Stimulated activated CD4-positive, alpha-beta T cell treated with anti-CD3 and anti-CD28 coated beads, Interleukin-2, amount 100 ng/mL, for 4 hours (primary cell): ENCODE measurements at places on chromosomes 7 and 10.
A peak's percentile ranks its signal among the peaks of the same experiment; 100 is the strongest.

- no peak for DNase-seq
Measured at GRCh38 chr10:8594711-8595110, 540.2 kb downstream of the GATA3 start.

DNA sequence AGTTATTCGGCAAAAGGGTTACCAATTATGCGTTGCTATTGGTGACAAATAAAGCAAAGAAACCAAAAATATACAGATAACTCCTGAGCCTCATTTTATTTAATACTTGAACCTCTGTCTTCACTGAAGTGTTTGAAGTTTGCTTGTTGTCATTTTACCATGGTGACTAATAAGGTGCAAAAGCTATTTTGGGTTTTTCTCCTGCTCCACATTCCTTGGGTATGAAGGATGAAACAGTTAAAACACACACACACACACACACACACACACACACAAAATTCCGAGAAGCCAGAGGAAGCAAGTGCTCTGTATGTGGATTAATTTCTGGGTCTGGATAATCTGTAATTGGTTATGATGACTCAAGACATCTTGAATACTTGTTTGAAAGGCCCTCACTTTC is 246.5 kb downstream of the COBL start:
- DNase-seq, result no peak

GRCh38 chr7:27875832-27876231 is 135.9 kb downstream of the TAX1BP1 start:
- no peak for DNase-seq

DNA sequence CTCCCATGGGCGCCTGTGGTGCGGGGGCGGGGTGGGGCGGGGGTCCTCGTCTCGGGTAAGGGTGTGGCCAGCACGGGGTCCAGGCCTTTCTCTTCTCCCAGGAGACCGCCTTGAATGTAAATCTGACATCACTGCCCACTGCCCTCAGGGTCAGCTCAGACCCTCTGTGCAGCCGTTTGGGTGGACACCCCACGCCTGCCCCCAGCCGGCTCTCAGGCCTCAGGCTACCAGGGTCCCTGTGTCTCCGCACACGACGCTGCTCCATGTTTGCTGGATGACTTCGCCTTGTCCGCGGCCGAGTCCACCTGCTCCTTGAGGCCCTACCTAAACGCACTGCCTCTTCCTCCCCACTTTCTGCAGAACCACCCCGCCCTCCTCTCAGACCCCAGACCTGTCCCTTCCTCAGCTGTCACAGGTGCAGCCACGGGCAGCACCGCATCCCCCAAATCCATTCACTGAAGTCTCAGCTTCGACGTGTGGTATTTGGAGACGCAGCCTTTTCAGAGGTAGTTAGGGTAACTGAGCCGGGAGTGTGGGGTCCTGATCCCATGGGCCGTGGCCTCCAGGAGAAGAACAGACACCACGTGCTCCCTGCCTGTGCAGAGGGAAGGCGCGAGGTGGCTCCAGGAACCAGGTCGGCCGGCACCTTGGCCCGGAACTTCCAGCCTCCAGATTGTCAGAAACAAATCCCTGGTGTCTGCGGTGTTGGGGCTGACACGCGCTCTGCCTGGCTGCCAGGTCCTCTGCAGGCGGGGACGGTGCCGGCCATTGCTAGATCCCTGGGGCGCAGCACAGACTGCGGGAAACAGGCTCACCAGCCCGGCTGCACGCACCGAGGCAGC is 97.4 kb upstream of the DIP2C start:
- DNase-seq, result no peak

DNA sequence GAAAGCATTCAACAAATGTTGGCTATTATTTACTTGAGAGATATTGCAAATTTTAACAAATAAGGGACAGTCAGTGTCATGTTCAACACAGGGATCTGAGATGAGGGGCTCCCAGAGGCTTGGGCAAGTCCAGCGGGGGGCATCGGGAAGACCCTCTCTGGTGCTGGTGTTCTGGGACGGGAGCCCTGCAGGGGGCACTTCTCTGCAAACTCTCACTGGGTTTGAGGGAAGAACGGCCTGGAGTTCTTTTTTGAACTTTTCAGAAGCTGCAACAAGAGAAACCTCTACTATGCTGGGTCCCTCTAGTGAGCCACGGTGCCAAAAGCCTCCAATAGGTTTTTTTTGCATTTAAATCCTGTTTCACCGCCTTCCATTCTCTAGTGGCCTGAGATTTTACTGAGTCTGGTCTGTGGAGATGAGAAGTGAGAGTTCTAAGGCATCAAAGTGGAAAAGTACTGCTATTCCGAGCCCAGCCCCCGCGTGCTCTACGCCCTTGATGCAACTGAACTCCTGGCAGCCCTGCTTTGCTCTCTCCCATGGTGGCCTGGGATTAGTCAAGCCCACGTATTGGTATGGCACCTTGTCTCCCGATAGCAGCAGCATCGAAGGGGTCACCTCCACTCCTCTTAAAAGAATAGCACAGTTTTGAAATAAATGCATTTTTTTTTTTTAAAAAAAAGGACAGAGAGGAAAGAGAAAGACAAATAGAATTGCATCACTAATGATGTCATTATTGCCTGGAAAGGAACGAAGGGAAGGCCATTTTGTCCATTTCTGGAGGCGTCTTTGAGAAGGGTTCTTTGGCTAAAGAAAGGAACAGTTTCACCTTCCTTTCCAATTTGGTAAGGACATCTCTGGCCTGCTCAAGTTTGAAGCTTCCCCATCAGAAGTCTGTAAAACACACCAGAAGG is 43.5 kb downstream of the CLEC2L start:
- DNase-seq, result no peak

- DNase-seq, result no peak
Measured at GRCh38 chr10:69703766-69704630, 74.0 kb downstream of the FAM241B start.

- peak; percentile 39 for DNase-seq
Measured at GRCh38 chr10:5563991-5564536, 39.3 kb downstream of the CALML3 start.

GRCh38 chr10:33817605-33818004 is 483.1 kb upstream of the NRP1 start:
- no peak for DNase-seq

DNA sequence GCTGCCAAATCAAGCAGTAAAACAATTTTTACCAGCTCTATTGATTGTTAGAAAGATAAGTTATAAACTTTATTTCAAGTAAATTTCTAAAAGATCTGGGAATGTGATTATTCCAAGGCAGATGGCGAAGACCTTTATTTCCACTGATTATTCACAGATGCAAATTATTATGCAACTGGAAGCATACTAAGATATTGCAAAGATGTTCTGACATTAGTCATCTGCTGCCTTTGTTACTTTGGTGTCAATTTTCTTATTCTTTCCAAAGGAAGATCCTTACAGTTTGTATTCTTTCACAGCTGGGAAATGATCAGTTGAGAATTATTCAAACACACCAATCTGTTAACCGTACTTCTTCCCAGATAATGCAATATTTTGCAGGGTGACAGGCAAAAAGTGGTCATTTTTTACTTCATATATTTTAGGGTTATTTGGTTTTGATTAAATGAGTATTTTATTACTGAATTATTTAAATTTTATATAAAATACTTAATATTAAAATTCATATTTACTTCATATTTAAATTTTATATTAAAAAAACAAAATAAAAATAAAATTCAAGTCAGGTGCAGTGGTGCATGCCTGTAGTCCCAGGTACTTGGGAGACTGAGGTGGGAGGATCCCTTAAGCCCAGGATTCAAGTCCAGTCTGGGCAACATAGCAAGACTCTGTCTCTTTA is 171.3 kb downstream of the FZD1 start:
- DNase-seq, result no peak

- no peak for DNase-seq
Measured at GRCh38 chr7:146858690-146859089, 742.1 kb downstream of the CNTNAP2 start.

- no peak for DNase-seq
Measured at GRCh38 chr7:112452102-112452888, 2.0 kb downstream of the IFRD1 start.

DNA sequence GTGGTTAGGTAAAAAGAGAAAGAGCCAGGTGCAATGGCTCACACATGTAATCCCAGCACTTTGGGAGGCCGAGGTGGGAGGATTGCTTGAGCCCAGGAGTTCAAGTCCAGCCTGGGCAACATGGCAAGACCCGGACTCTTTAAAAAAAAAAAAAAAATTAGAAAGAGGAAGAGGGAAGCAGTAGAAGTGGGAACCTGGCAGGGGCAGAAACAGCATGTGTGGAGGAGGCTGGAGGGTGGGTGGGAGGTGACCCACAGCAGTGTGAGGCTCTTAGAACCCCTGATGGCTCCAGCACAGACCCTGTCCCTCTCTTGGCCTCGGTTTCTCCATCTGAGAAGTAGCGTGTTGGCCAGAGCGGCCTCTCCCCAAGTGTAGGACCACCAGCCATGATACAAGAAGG is 4.9 kb upstream of the CCL24 start:
- no peak for DNase-seq

DNA sequence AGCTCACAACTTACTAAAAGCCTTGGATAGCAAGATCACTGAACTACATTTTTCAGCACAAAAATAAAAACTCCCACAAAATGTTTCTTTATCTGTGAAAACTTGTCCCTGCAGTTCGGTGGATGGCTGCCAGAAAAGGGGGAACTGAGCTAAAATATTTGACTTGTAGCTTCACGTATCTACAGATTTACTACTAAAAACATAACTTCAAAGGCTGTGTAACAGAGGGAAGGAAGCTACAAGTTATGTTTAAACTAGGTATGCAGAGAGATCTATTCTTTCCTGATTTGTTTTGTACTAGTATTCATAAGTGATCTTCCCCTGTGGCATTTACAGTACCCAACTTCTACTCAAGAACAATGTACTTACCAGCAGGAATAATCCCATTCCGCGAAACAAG is 25.1 kb downstream of the SGCE start:
- no peak for DNase-seq

DNA sequence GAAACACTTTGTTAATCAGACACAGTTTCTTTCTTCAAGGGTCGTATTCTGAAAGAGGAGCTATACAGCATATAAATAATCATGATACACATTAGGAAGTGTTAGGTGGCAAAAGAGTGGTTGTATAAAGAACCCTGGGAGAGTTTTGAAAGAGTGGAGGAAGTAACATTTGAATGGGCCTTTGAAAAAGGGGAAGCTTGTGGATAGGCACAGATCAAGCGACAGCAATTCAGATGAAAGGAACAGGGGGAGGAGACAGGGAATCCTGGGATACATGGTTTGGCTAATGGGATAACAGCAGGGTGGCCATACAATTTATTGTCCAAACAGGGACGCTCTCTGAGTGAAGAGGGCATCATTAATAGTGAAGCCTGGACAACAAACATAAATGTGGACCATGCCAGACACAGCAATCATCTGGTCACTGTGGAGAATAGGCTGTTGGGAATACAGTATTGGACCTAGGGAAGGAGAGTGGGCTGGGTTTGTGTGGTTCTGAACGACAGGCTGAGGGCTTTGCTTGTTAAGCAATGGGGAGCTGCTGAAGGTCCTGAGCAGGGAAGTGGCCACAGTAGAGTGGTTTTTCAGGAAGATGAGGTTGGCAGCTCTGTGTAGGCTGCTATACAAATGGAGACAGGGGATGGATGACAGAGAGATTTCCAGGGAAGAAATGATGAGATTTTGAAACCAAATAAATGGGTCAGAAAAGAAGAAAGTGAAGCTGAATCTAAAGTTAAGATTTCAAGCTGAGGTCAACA is 75.9 kb downstream of the ICA1 start:
- no peak for DNase-seq

DNA sequence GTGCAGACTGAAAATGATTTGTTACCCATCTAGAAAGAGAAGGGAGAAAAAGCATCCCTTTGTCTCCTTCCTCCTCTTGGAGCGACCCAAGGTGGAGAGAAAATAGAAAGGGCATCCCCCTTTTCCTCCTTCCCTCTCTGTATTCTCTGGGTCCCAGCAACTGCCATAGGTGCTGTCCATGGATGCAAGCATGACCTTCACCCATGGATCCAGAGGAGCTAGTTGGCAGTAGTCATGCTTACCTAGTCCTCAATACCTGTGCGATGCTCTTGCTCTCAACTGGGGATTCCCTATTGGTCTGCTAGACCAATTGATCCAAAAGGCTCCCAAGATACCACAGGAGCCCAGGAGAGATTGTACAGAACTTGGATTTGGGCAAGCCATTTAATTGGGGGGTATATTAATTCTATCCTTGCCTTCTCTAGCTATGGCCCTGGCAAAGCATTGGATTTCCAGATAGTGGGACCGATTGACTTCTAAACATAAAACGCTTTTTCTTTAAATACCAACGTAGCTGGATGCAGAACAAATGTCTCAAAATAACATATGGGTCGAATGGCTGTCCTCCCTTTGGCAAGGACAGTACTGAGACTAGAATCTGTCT is 547.8 kb upstream of the IGFBP3 start:
- no peak for DNase-seq

GRCh38 chr10:79438021-79438698 is 7.3 kb downstream of the ZCCHC24 start:
- DNase-seq, result no peak

DNA sequence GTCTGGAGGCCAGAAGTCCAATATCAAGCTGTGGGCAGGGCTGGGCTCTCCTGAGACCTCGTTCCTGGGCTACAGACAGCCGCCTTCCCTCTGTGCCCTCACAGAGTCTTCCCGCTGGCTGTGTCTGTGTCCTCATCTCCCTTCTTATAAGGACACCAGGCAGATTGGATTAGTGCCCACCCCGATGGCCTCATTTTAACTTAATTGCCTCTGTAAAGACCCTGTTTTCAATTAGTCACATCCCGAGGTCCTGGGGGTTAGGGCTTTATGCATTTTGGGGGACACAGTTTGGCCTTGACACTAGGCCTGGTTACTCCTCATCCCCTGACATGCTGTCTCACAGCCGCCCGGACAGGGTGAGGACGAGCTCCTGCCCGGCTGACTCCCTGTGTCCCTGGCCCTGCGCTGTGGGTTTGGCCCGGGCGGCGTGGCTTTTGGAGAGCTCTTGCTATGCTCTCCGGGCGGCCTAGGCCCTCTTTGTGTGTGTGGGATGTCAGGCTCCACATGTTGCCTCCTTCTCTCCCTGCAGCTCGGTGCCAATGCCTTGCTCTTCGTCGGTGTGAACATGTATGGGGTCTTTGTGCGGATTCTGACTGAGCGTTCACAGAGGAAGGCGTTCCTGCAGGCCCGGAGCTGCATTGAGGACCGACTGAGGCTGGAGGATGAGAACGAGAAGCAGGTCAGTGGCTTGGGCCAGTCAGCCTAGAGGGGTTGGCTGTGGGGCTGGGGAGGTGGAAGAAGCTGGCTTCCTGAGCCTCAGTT is 18.2 kb downstream of the ADCY1 start:
- DNase-seq, result no peak

GRCh38 chr7:143975617-143976016 is 21.0 kb downstream of the OR2F1 start:
- DNase-seq, result no peak

DNA sequence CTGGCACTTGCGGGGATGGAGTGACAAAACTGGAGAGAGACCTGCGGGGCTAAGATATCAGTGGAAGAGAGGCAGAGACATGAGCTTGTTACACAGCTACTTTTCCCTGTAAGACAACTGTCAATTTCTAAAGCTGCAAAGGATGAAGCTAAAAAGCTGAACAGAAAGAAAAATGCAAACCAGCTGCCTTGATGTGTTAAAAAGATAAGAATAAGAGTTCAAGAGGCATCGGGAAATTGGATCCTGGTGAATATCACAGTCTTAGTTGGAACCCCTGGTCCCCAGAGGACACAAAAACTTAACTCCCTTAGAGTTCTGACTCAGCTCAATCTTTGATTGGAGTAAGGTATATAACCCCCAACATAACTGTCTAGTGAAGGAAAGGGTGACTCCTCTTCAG is 38.8 kb downstream of the VPS41 start:
- DNase-seq, result no peak
